ENCODE measurements at places on chromosomes 7 and 10. TPM values are rescaled to one million over a fixed set of nuclear protein-coding genes. Genes with fewer than 3 reads are reported as not detected.

DNA sequence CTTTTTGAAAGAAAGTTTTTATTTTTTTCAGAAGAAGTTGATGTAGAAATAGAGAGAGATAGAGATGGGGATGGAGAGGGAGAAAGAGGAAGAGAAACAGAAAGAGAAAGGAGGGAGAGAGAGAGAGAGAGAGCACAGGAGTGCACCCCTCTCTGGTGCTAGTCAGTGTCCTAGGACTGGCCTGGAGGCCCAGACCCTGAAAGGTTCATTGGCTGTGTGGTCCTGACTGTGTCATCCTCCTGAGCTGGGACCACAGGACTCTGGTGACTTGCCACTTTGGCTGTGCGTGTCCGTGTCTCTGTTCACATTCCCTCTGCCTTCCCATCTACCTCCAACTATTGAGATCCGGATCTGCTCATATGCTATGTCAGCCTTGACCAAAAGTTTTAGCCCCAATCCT lies 62.1 kb upstream of the SHH start:
- DNase-seq, result peak; percentile 15

Gene HUS1
- total RNA-seq, result 23.5 TPM

DNA sequence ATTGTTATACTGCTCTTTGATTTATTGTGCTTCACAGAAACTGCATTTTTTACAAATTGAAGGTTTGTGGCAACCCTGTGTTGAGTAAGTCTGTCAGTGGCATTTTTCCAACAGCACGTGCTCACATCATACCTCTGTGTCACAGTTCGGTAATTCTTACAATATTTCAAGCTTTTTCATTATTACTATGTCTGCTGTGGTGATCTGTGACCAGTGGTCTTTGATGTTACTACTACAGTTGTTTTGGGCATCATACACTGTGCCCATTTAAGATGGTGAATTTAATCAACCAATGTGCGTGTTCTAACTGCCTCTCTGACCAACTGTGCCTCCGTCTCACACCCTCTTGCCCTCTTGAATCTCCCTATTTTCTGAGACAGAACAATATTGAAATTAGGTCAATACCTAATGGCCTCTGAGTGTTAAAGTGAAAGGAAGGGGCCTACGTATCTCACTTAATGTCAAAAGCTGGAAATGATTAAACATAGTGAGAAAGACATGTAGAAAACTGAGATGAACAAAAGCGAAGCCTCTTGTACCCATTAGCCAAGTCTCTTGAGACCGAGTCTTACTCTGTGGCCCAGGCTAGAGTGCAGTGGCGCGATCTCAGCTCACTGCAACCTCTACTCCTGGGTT lies 20.2 kb upstream of the ASL start:
- DNase-seq, result no peak

GRCh38 chr10:119496273-119496672 lies 46.2 kb downstream of the RGS10 start:
- no peak for DNase-seq

DNA sequence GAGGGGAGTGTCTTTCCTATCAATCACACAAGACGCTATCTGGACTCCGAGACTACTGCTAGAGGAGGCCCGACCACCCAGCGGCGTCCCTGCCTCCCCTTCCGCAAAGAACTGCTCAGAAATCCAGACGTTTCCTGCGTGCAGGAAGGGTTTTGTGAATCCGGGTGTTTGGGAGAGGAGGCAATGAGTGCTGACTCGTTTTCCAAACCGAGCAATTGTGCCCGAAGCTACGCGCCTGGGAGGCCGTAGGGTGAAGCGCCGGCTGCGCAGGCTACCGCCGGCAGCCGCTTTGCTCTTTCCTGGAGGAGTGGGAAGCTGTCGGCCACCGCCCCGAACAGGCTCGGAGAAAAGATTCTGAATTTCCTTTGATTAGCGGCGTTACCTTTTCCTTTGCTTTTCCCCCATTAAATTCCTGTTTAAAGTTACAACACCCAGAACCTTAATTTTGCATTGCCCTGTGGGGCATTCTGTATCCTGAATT lies 5.3 kb downstream of the VAX1 start:
- no peak for DNase-seq

GRCh38 chr7:77329466-77330168 lies 86.5 kb downstream of the GSAP start:
- DNase-seq, result no peak

DNA sequence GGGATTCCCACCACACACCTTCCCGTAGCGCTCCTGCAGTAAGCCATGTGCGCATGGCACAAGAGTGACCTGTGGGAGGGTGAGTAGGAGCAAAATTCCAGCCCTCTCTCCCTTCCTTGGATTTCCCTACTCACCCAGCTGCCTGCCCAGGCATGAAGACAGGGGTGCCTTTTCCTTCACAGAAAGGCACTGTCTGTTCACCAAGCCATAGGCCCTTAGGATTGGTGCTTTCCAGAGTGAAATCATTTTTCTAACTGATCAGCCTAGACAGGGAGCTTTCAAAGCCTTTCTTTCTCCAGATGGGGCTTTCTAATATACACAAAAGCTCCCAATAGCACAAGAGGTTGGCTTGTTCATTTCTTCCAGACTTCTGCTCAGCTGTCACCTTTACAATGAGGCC lies 79.7 kb downstream of the CTTNBP2 start:
- no peak for DNase-seq

GRCh38 chr7:70354409-70355169 lies 756.3 kb downstream of the AUTS2 start:
- DNase-seq, result no peak

All from sigmoid colon (tissue), 7 donors.